ENCODE measurements at places on chromosomes 2 and 18.

- DNase-seq = no peak
These were observed 123.7 kb downstream of the HNMT start for GRCh38 chr2:138087751-138088593.

- peak; percentile 76 for DNase-seq
These were observed 4.2 kb upstream of the POU3F3 start for GRCh38 chr2:104849618-104850141.

DNA sequence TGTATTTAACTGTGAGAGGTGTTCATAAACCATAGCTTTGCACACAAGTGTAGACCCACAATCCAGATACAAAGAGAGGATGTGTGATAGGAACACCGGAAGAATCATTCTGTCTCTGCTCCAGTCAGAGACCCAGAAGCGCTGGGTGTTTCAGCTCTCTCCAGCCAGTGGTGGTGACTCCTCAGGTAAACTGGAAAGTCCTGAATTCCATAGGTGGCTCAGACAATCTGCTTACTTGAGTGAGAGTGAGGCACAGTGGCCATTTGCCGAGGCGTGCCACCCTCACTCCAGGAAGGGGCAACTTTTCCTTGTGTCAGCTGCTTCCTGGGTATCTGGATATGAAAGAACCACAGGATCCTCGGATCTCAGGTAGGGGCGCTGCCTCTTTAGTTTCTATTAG is 171.5 kb downstream of the KCNS3 start:
- DNase-seq = no peak

GRCh38 chr2:233693963-233694362 is 1.3 kb downstream of the UGT1A6 start:
- no peak for DNase-seq
